ENCODE measurements at places on chromosomes 1 and 21. TPM values are rescaled to one million over a fixed set of nuclear protein-coding genes. Genes with fewer than 3 reads are reported as not detected.

The FAM110D gene
- polyA plus RNA-seq, result 1.4 TPM

The RPTN gene
- not detected for polyA plus RNA-seq

The RIPPLY3 gene
- 0.40 TPM for polyA plus RNA-seq

The PRAMEF5 gene
- not detected for polyA plus RNA-seq

- H3K36me3 ChIP-seq, result no peaks in the 10 kb centered on the region
- H3K4me3 ChIP-seq, result no peak overlapping the region
- H3K27me3 ChIP-seq, result no peaks in the 10 kb centered on the region
- peaks cover 41% of the 10 kb centered on the region for H3K4me1 ChIP-seq
- no peak for DNase-seq
Observed at GRCh38 chr1:32984455-32985171, 20.0 kb upstream of the RNF19B start.

- no peak overlapping the region for H3K4me3 ChIP-seq
- no peaks in the 10 kb centered on the region for H3K36me3 ChIP-seq
- peak; percentile 42 for DNase-seq
- H3K4me1 ChIP-seq, result no peaks in the 10 kb centered on the region
Observed at GRCh38 chr21:32940079-32941014, 85.4 kb upstream of the OLIG2 start.

DNA sequence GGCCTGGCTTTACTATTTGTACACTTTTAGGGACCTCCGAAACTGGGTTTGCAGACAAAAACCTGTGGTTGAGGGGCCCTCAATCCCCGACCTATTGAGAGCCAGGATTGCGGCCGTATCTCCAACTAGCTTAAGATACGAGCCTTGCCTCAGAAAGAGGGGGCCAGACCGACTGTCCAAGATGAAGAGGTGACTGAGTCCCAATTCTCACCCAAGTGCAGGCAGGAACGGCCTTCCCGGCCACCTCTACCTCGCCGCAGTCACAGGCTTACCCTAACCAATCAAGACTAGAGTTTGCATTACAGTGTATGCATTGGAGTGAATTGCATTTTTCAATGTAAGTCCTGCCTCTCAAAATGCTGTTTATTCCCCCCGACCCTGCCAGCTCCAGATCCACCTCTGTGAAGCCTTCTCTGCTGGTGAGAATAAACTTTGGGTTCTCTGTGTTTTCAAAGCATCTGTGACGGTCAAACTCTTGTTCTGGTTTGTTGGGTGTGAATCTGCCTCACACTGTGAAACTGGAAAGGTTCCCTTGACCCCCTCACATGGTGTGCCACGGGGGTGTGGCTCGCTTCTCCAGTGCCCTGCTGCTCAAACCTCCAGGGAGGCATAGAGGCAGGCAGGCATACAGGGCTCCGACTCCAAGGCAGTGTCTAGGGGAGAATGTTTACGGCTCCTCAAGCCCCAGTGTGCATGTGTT, 62.2 kb upstream of the WLS start:
- DNase-seq, result no peak
- no peak overlapping the region for H3K27ac ChIP-seq
- H3K4me1 ChIP-seq, result peaks cover 10% of the 10 kb centered on the region
- H3K27me3 ChIP-seq, result no peaks in the 10 kb centered on the region
- no peak overlapping the region for H3K4me3 ChIP-seq
- no peaks in the 10 kb centered on the region for H3K36me3 ChIP-seq

GRCh38 chr1:109133815-109134214, 19.9 kb downstream of the ELAPOR1 start:
- no peak for DNase-seq
- no peaks in the 10 kb centered on the region for H3K27me3 ChIP-seq
- H3K36me3 ChIP-seq, result no peaks in the 10 kb centered on the region

DNA sequence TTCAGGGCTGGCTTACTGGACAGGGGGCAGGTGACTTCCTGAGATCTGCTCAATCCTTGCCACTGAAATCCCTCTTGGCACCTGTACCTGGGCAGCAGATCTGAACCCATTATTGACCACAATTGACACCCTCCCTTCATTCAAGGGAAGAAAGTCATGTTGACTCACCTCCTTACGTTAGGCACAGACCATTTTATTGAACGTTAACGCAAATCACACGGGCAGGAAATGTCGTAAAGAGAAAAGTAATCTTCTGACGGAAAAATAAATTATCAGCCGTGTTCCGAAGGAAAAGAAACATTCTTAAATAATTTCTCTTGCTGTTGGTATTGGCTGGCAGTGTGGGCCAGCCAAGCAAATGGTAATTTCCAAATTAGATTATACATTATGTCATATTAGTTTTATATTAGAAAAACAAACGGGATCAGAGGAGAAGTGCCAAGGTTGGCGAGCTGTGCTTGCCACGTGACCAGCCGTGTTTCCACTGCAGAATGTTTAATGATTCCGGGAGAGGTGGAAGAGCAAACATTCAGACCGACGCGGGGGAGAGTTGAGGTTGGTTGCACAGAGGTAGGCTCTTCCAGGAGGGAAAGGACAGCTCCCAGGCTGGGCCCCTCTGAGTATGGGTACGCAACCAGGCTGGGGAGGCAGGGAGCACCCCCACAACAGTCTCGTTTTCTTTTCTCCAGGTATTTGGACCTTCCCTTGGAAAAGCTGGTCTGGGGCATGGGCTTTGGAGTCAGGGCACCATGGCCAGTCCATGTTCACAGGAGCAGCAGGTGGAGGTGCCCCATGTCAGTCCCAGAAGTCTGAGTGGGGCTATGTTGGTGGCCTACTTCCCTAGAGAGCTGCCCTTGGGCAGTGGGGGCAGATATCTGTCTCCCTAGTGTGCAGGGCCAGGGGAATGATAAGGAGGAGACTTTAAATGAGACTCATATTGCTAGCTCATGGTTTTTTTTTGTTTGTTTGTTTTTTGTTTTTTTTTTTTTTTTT, 121.1 kb downstream of the FOXD2 start:
- peaks cover 18% of the 10 kb centered on the region for H3K4me1 ChIP-seq
- H3K27ac ChIP-seq, result no peak overlapping the region
- no peaks in the 10 kb centered on the region for H3K36me3 ChIP-seq

GRCh38 chr1:202958544-202959275, 598 bp upstream of the ADIPOR1 start:
- peaks cover 18% of the 10 kb centered on the region for H3K36me3 ChIP-seq
- peak overlapping the region; percentile 97 for H3K4me3 ChIP-seq
- H3K4me1 ChIP-seq, result peaks cover 15% of the 10 kb centered on the region
- no peak for DNase-seq
- peak overlapping the region; percentile 94 for H3K27ac ChIP-seq

- no peak overlapping the region for H3K27ac ChIP-seq
- no peaks in the 10 kb centered on the region for H3K4me1 ChIP-seq
- no peaks in the 10 kb centered on the region for H3K36me3 ChIP-seq
- H3K4me3 ChIP-seq, result no peak overlapping the region
- DNase-seq, result no peak
Observed at GRCh38 chr1:247056071-247056470, 22.5 kb downstream of the ZNF670 start.

GRCh38 chr21:34336245-34336644, 27.6 kb upstream of the KCNE2 start:
- H3K4me3 ChIP-seq, result no peak overlapping the region
- H3K27me3 ChIP-seq, result no peaks in the 10 kb centered on the region
- peaks cover 8% of the 10 kb centered on the region for H3K4me1 ChIP-seq
- DNase-seq, result no peak
- H3K27ac ChIP-seq, result peak overlapping the region; percentile 51

Data from adrenal gland (tissue), 19 donors.